Right lobe of liver (tissue), 6 donors: ENCODE measurements at places on chromosomes 3 and 15. TPM values are rescaled to one million over a fixed set of nuclear protein-coding genes. Genes with fewer than 3 reads are reported as not detected.

Gene GRAMD2A
- not detected for total RNA-seq

Gene FAM81A
- 0.18 TPM for total RNA-seq

Gene MAGI1
- total RNA-seq: 37.7 TPM

Gene ELL3
- total RNA-seq: 0.39 TPM

Gene PFN2
- total RNA-seq: 12.6 TPM

Gene EPHA6
- total RNA-seq: not detected

Gene CACNA2D2
- total RNA-seq: 0.30 TPM

Gene PIERCE2
- total RNA-seq: 0.31 TPM

Gene C3orf85
- 3.3 TPM for total RNA-seq

Gene ATP8B4
- 6.2 TPM for total RNA-seq

Gene RSRC1
- 15.5 TPM for total RNA-seq

Gene ZBED2
- not detected for total RNA-seq

Gene KBTBD13
- not detected for total RNA-seq

Gene CCR1
- 2.0 TPM for total RNA-seq

Gene TIMP4
- total RNA-seq: not detected

Gene CPNE9
- total RNA-seq: not detected

Gene ZNF774
- total RNA-seq: 1.4 TPM

Gene SPATA12
- not detected for total RNA-seq

Gene SCN11A
- total RNA-seq: 0.31 TPM

Gene KCNH8
- total RNA-seq: not detected

Gene SCG5
- total RNA-seq: 2.6 TPM

Gene AQR
- 15.3 TPM for total RNA-seq

Gene TRIM71
- total RNA-seq: not detected

Gene VGLL3
- 3.8 TPM for total RNA-seq

Gene SMARCC1
- total RNA-seq: 32.0 TPM
